Muscle of back (tissue), 13 donors: ENCODE measurements at places on chromosomes 5 and 9.

- DNase-seq = no peak
Measured at GRCh38 chr5:123358751-123359150, 64.5 kb downstream of the CEP120 start.

GRCh38 chr5:100690036-100690560 lies 154.9 kb downstream of the FAM174A start:
- DNase-seq = no peak

DNA sequence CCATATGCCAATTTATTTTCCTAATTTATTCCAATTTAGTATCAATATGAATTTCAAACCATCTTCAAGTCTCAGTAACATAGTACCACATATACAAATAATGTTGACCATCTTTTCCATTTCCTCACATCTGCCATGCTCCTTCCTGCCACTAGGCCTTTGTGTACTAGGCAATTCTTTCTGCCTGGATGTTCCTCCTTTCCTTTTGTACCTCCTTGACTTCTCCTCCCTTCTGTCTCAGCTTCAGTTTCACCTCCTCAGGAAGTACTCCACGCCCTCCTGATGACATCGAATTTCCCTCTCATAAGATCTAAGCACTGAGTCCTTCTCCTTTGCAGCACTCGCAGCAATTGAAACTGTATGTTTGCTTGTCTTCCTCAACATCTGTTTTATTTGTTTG lies 53.9 kb downstream of the MEF2C start:
- DNase-seq = no peak

- peak; percentile 27 for DNase-seq
Measured at GRCh38 chr9:99561509-99561917, 260.2 kb upstream of the NR4A3 start.

- DNase-seq = peak; percentile 13
Measured at GRCh38 chr9:109311286-109311685, 9.6 kb downstream of the EPB41L4B start.

GRCh38 chr5:166074582-166075481 lies 2216.6 kb upstream of the WWC1 start:
- DNase-seq = no peak
